IPS DF 19.7 (cell line): ENCODE measurements at places on chromosomes 3 and 15.

DNA sequence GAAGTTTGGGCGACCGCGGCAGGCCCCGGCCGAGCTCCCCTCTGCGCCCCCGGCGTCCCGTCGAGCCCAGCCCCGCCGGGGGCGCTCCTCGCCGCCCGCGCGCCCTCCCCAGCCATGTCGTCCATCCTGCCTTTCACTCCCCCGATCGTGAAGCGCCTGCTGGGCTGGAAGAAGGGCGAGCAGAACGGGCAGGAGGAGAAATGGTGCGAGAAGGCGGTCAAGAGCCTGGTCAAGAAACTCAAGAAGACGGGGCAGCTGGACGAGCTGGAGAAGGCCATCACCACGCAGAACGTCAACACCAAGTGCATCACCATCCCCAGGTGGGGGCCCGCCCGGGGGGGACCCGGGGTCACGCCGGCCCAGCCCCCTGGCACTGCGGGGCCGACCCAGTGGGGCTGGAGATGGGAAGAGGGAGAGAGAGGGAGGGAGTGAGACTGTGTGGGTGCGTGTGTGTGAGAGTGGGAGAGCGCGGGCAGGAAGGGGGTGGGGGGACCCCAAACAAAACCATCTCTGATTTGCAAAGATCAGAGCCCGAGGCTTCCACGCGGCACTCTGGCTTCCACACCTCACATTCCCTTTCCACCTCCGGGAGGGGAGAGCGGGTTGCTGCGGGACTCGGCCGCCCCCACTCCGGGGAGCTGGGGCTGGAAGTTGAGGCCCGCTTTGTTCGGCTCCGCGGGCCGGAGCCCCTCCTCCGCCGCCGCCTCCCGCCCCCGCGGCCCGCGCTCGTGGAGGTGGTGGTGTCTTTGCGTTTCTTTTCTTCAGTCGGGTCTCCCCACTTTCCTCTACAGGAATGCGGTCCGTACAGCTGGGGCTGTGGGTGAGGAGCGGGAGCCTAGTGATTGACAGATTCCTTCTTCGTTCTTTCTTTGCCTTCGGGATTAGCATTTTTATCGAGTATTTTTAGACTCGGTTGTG is 898 bp downstream of the SMAD3 start:
- no peak for DNase-seq

GRCh38 chr3:12952343-12953200 is 111.2 kb upstream of the RPL32 start:
- DNase-seq = no peak

- no peak for DNase-seq
These were observed 217.0 kb downstream of the ZNF621 start for GRCh38 chr3:40741729-40742128.

DNA sequence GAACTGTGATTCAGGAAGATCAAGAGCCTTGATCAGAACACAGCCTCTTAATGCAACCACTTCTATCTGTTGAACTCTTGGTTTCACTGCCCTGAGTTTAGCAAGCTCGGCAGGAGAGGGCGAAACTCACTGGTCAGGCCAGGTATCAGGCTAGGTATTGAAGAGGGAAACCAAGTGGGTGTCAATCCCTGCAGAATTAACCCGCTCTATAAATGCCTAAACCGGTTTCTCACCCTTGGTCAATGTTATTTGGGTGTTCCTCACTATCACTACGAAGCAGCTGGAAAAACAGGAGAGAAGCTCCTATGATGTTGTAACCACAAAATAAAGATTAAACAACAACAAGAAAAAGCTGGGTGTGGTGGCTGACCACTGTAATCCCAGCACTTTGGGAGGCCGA is 23.9 kb downstream of the LIPH start:
- no peak for DNase-seq

GRCh38 chr3:17852217-17852616 is 109.8 kb upstream of the TBC1D5 start:
- DNase-seq = no peak

DNA sequence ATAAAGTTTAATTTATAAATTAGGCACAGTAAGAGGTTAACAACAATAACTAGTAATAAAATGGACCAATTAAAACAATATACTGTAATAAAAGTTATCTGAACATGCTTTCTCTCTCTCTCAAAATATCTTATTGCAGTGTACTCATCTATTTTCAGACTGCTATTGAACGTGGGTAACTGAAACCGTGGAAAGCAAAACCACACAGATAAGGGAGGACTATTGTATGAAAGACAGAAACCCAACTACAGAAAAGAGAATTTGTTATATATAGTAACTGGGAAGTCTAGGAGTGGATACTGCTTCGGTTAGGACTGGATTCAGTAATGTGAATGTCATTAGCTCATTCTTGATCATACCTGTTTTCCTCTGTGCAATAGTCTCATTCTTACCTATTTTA is 119.3 kb upstream of the DAZL start:
- DNase-seq = no peak

- DNase-seq = no peak
These were observed 716 bp downstream of the SELENOS start for GRCh38 chr15:101276501-101277037.

- DNase-seq = no peak
These were observed 58.1 kb downstream of the SLC6A6 start for GRCh38 chr3:14460342-14461005.

- DNase-seq = peak; percentile 33
These were observed 54.7 kb downstream of the FAM81A start for GRCh38 chr15:59492389-59493377.

- DNase-seq = peak; percentile 38
These were observed 79.0 kb downstream of the IGF1R start for GRCh38 chr15:98727115-98728040.

GRCh38 chr3:88226910-88227309 is 77.2 kb downstream of the C3orf38 start:
- DNase-seq = no peak

GRCh38 chr3:190542846-190543245 is 29.0 kb downstream of the IL1RAP start:
- no peak for DNase-seq

DNA sequence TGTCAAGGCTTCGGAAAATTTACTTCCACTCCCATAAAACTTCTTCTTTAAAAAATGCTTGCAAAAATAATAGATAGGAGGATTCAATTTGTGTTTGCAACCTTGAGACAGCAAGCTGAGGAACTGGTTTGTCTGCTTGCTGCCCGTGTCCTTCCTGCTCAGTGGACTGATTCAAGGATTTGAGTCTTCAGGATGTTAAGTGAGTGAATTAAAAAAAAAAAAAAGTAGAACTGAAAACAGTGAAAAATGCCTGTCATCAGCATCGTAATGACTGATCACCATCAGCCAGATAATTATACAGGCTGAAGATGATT is 453.7 kb downstream of the FGF12 start:
- DNase-seq = no peak

- no peak for DNase-seq
These were observed 56.9 kb upstream of the NLGN1 start for GRCh38 chr3:173340626-173341025.

GRCh38 chr3:195017151-195017550 is 253.8 kb downstream of the XXYLT1 start:
- no peak for DNase-seq

GRCh38 chr3:107765524-107765923 is 242.8 kb downstream of the BBX start:
- DNase-seq = no peak

GRCh38 chr3:159210336-159210735 is 408.5 kb downstream of the MFSD1 start:
- no peak for DNase-seq

- DNase-seq = no peak
These were observed 372.3 kb upstream of the TGFBR2 start for GRCh38 chr3:30233913-30234646.

- no peak for DNase-seq
These were observed 361.7 kb downstream of the SLC9A9 start for GRCh38 chr3:143486611-143487010.

DNA sequence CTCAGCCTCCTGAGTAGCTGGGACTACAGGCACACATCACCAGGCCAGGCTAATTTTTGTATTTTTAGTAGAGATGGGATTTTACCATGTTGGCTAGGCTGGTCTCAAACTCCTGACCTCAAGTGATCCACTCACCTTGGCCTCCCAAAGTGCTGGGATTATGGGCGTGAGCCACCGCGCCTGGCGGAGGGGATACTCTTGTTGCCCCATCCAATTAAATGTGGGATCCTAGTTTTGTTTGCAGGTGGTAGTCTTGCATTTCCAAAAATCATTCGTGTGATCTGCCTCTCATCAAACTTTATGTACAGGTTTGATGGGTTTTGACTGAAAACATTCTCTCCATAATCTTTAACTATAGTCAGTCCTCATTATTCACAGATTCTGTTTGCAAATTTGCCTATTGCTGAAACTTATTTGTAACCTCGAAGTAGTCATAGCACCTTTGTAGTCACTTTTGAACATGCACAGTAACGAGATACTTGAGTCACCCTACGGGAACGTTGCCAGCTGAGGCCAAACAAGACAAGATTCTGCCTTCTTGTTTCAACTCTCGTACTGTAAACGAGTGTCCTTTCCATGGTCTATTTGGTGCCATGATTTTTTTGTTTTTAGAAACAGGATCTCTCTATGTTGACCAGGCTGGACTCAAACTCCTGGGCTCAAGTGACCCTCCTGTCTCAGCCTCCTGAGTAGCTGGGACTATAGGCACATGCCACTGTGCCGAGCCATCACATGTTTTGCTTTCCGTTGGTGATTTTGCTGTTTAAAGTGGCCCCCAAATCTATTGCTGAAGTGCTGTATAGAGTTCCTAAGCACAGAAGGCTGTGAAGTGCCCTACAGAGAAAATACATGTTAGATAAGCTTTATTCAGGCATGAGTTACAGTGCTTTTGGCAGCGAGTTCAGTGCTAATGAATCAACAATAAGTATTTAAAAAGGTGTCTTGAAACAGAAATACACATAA is 8.1 kb upstream of the MAPK6 start:
- DNase-seq = no peak

DNA sequence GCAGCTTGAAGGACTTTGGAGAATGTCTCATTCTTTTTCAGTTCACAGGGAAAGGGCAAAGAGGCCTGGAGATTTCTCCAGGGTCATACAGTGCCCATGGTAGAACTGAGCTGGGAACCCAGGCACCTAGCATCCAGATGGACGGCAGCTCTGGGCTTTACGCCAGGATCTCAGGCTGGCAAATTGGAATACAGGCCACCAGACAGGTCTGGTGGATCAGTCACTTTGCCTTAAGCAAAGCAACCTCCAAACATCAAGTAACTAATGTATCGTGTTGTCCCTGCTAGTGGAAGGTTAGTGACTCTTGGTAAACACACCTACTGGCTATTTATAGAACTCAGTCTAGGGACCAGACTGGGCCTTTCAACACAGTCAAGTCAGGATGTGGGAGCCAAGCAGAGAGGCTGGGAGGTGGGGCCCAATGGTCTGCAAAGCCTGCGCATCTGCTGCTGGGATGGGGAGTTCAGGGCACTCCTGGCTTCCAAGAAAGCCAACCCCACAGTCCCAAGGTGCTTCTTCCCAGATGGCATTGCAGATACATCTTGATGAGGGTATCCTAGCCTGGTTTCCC is 30.2 kb downstream of the RPLP1 start:
- no peak for DNase-seq

GRCh38 chr3:41362638-41363559 is 163.6 kb downstream of the CTNNB1 start:
- peak; percentile 68 for DNase-seq

- no peak for DNase-seq
These were observed 152.2 kb upstream of the MEIS2 start for GRCh38 chr15:37252530-37252929.

DNA sequence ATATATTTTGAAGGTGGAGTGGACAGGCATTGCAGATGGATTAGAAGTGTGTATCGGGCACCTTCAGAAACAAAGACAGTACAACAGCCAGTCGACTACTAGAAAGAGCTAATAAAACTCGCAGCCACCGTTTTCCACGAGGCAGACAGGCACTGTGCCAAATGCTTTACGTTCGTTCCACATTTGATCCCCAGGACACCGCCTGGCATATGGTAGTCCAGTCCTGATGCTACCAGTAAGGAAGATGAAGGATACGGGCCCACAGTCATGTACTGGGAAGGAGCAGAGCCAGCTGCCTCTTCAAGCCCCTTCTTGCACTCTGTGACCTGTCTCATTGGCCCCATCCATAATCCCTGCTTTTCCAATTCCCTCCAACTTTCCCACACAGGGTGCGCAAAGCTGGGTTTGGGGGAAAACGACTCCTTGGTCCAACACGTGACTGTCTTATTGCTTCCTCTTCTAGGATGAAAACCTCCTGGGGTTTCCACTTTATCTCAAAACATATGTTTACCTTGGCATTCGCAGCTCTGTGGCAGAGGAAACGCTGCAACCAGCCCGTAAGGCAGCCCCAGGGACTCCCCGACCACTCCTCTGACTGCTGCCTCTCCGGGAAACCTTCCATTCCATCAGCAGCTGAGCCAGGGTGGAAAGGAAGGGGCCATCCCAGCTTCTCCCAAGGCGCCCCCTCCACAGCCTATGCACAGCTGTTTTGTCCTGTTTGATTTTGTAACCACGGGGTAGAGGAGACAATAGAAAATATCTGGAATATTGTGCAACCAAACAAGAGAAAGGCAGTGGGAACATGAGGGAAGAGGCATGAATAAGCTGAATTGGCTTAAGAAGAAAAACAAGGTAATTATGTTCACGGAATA is 107.4 kb downstream of the ADAMTS17 start:
- DNase-seq = no peak

GRCh38 chr15:36265422-36265821 is 314.0 kb upstream of the CDIN1 start:
- no peak for DNase-seq

- no peak for DNase-seq
These were observed 963.5 kb downstream of the NTRK3 start for GRCh38 chr15:87293031-87293430.

GRCh38 chr3:55500555-55501330 is 13.6 kb upstream of the WNT5A start:
- DNase-seq = no peak

- no peak for DNase-seq
These were observed 92.4 kb upstream of the DAZL start for GRCh38 chr3:16697443-16698147.

DNA sequence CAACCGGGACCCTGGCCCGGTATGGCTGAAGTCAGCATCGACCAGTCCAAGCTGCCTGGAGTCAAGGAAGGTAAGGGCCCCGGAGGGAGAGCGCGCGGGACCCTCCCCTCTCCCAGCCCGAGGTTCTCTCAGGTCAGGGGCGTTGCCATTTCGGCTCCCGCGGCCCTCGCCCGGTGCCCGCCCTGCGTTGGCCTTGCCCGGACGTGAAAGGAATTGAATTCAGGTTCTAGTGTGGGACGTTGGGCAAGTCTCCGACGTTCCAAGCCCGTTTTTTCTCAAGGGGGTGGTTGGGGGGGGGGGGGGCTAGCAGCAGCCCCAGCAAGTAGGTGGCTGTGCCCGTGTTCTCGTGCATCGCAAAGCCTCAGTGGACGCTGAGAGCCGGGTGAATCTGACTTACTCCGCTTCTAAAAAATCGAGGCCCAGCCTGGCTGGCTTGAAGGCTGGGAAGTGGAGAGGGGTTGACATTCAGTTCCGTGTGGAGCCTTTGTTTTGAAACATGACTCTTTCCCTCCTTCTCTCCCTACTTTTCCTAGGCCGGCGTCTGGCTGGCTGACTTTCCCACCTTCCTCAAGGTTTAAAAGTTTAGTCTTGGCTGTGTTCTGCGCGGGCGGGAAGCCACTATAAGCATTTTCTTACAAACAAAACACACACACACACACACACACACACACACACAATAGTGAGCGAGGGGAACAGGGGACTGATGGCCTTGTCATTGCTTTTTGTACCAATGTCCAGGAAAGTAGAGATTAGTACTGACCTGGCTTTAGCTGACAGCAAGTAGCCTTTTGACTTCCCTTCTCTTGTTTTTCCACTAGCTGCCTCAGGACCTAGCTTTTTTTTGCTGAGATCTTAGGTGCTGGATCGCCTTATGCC is at the start of gene UTS2B:
Gene UTS2B (minus strand): TSS at position 873 of the 876 bp plus-strand sequence. CDS start 48,337 bp downstream, outside the sequence.
- DNase-seq = peak; percentile 28
